WTC11 (cell line): ENCODE measurements at places on chromosomes 12 and 14. TPM values are rescaled to one million over a fixed set of nuclear protein-coding genes. Genes with fewer than 3 reads are reported as not detected.

KRT83 gene
- not detected in 3 replicates for total RNA-seq

DNA sequence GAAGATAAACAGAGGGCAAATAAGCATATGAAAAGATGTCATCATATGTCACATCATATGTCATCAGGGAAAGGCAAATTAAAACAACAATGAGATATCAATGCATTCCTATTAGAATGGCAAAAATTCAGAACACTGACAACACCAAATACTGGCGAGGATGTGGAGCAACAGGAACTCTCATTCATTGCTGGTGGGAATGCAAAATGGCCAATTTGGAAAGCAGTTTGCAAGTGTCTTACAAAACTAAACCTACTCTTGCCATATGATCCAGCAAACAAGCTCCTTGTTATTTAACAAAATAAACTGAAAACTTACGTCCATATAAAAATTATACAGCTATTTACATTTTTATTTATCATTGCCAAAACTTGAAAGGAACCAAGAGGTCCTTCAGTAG is 32.7 kb downstream of the CPM start:
- no peaks in the 10 kb centered on the region for H3K27me3 ChIP-seq
- H3K4me3 ChIP-seq = no peak overlapping the region
- peaks cover 4% of the 10 kb centered on the region for H3K4me1 ChIP-seq
- no peak overlapping the region for H3K27ac ChIP-seq
- no peaks in the 10 kb centered on the region for H3K36me3 ChIP-seq
- no peak for DNase-seq

DNA sequence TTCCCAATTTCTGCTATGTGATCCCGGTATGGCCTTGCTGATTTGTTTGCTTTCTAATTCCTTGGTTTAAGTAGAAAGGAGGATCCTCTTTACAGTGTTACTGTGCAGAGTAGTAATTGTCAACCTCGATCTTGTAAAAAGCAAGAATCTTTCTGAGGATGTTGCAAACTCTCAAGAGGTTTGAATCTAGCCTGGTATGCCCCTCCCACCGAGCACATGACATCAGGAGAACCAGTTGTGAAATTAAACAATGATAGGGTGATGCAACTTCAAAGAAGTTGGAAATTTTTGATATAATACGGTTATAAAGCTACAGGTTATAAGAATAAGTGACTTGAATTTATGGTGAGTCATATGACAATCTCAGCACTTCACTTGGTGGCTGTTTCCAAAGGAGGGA is 35.0 kb upstream of the FUT8 start:
- DNase-seq = no peak
- no peak overlapping the region for H3K27ac ChIP-seq
- no peaks in the 10 kb centered on the region for H3K27me3 ChIP-seq
- H3K36me3 ChIP-seq = no peaks in the 10 kb centered on the region
- H3K4me3 ChIP-seq = no peak overlapping the region
- peaks cover 11% of the 10 kb centered on the region for H3K4me1 ChIP-seq

DNA sequence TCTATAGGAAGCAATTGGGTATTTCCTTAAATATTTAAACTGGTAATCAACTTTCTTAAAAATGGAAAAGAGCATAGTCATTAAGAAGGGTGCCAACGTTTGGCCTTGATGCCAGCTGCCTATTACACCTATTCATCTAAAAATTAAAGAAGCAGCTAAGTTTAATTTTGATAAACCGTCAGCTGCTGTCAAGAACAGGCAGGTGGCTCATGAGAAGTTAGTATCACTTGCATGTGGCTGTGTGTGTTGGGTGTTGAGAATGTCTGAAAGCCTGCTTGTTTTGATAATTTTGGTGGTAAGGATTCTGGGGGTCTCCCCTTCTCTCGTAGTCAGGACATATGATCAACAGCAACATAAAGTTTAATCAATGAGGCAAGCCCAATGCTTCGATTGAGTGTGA is 6.5 kb downstream of the GLRX5 start:
- peaks cover 17% of the 10 kb centered on the region for H3K4me1 ChIP-seq
- peaks cover 6% of the 10 kb centered on the region; the same call in 1 of the 2 replicates for H3K36me3 ChIP-seq
- no peak overlapping the region for H3K4me3 ChIP-seq
- DNase-seq = no peak

DNA sequence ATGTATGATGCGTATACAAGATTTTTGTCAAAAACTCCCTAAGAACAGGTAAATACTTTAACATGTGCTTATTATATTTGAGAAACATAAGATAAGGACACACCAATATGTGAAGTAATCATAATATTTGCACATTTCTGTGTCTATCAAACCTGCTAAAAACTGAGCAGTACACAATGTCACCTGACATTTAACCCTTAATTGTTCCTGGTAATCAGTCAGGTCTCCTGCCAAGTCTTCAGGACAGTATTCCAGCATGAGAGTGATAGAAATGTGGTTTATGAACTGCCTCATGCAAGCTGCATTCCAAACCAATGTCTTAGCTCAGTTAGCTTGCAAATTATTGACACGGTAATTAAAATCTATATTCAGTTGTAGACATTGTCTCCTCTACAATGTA is 4.2 kb downstream of the SOX5 start:
- H3K27me3 ChIP-seq = no peaks in the 10 kb centered on the region
- H3K36me3 ChIP-seq = no peaks in the 10 kb centered on the region
- no peak overlapping the region for H3K4me3 ChIP-seq
- no peak overlapping the region for H3K27ac ChIP-seq
- H3K4me1 ChIP-seq = peaks cover 4% of the 10 kb centered on the region

SELPLG gene
- 0.18 to 0.46 TPM (median 0.21 TPM) in 3 replicates for total RNA-seq

- no peaks in the 10 kb centered on the region; the same call in 1 of the 2 replicates for H3K36me3 ChIP-seq
- H3K27me3 ChIP-seq = no peaks in the 10 kb centered on the region; the same call in 1 of the 2 replicates
- no peak overlapping the region for H3K27ac ChIP-seq
- H3K4me1 ChIP-seq = no peaks in the 10 kb centered on the region
Observed at GRCh38 chr14:95432144-95433093, 84.0 kb downstream of the SYNE3 start.

DNA sequence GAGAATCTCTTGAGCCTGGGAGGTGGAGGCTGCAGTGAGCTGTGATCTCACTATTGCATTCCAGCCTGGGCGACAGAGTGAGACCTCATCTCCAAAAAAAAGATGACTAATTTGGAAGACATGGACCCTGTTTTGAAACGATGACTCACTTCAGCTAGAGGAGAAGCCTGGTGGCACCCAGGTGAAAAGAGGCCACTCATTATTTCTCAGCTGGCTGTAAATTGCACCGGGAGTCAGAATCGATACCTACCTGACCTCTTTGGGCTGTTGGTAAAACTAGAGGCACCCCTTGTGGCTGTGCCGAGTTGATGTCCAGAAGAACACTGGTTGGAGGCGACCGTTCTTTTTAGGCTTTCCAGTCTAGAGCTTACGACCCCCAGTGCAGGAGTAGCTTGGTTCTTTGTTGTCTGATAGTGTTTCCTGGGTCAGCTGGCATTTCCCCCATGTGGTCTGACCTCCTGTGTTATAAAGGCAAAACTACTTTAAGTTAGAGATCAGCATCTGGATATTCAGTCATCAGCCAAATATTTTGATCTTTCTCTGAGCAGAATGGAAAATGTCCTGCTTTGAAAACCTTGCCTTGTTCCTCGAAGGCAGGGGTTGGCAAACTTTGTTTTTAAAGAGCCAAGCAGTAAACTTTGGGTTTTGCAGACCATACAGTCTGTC is 93.2 kb downstream of the CHST11 start:
- peaks cover 14% of the 10 kb centered on the region for H3K36me3 ChIP-seq
- H3K4me3 ChIP-seq = no peak overlapping the region
- peaks cover 14% of the 10 kb centered on the region for H3K4me1 ChIP-seq
- no peak for DNase-seq
- no peaks in the 10 kb centered on the region for H3K27me3 ChIP-seq

- peak; percentile 77 for DNase-seq
- H3K27ac ChIP-seq = no peak overlapping the region
- no peaks in the 10 kb centered on the region for H3K36me3 ChIP-seq
- H3K27me3 ChIP-seq = peaks cover 5% of the 10 kb centered on the region
- H3K4me3 ChIP-seq = no peak overlapping the region
Observed at GRCh38 chr14:103078420-103078749, 5.6 kb upstream of the LBHD2 start.

DNA sequence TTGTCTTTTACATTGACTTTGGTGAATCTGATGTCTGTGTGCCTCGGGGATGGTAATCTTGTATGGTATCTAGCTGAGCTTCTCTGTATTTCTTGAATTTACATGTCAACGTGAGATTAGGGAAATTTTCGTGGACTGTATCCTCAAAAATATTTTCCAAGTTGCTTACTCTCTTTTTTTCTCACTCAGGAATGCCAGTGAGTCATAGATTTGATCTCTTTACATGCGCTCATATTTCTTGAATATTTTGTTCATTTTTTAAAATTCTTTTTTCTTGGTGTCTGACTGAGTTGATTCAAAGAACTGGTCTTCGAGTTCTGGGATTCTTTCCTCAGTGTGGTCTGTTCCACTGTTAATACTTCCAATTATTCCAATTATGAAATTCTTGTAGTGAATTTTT is 207.7 kb downstream of the RAD51B start:
- peaks cover 36% of the 10 kb centered on the region for H3K36me3 ChIP-seq
- no peak overlapping the region for H3K4me3 ChIP-seq
- no peak overlapping the region for H3K27ac ChIP-seq
- peaks cover 7% of the 10 kb centered on the region; the same call in 1 of the 2 replicates for H3K4me1 ChIP-seq

DNA sequence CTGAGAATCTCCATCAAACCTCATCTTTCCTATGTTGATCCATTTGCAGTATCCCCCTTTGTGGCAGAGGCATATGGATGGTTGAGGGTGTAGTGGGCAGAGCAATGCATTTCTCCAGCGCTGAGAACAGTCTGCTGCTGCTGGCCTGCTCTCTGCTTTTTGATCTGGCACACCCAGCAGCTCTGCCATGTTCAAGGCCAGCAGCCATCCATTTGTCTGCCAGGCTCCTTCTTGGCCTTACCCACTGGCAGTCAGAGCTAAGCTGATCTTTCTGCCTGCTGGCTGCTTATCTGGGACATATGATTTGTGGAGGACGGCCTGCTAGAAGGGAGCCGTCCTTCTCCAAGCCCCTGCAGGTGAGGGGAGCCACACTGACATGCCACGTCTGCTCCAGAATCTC is 17.0 kb downstream of the NPC2 start:
- DNase-seq = no peak
- peaks cover 25% of the 10 kb centered on the region for H3K36me3 ChIP-seq
- no peak overlapping the region for H3K4me3 ChIP-seq
- peaks cover 5% of the 10 kb centered on the region for H3K4me1 ChIP-seq

DNA sequence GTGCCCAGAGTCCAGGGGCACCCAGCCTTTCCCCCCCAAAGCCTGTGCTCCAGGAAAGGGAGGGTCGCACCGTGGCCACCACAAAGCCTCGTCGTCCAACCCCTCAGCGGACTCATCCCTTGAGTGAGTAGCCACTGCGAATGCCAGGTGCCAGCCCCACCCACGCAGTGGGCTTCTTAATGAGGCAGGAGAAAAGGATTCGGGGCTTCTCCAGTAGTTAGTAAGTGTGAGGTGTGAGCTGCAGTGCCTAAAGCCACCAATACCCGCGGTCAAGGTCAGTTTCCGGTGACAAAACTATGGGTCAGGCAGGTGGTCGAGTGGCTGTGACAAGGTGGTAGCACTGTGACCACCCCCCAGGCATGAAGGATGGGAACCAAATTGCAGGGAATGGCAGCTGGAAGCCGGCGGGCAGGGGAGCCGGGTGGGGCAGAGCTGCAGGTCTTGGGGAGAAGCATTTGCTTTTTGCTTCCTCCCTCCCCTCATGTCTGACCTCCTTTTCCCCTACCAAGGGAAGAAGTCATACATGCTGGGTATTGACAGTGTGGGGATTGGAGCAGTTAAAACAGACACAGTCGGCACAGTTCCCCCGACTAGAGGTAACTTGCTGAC is 8.0 kb downstream of the RAN start:
- DNase-seq = no peak
- H3K27me3 ChIP-seq = no peaks in the 10 kb centered on the region
- H3K4me3 ChIP-seq = no peak overlapping the region
- peak overlapping the region; percentile 50; the same call in 1 of the 2 replicates for H3K27ac ChIP-seq

IFNG-AS1 gene
- total RNA-seq = not detected in 3 replicates

STYK1 gene
- 1.6 to 1.9 TPM (median 1.6 TPM) in 3 replicates for total RNA-seq

PGF gene
- 5.0 to 6.7 TPM (median 6.5 TPM) in 3 replicates for total RNA-seq

GRCh38 chr12:8123124-8123912 is at the start of gene CLEC4A:
Gene CLEC4A, plus strand, starts transcription at chr12:8123617. Its CDS starts 262 bp downstream, at chr12:8123879.
- H3K4me1 ChIP-seq = peaks cover 14% of the 10 kb centered on the region
- DNase-seq = no peak
- H3K27me3 ChIP-seq = no peaks in the 10 kb centered on the region; the same call in 1 of the 2 replicates
- no peak within 1 kb of the TSS for H3K4me3 ChIP-seq
- H3K36me3 ChIP-seq = no peaks in the 10 kb centered on the region

DNA sequence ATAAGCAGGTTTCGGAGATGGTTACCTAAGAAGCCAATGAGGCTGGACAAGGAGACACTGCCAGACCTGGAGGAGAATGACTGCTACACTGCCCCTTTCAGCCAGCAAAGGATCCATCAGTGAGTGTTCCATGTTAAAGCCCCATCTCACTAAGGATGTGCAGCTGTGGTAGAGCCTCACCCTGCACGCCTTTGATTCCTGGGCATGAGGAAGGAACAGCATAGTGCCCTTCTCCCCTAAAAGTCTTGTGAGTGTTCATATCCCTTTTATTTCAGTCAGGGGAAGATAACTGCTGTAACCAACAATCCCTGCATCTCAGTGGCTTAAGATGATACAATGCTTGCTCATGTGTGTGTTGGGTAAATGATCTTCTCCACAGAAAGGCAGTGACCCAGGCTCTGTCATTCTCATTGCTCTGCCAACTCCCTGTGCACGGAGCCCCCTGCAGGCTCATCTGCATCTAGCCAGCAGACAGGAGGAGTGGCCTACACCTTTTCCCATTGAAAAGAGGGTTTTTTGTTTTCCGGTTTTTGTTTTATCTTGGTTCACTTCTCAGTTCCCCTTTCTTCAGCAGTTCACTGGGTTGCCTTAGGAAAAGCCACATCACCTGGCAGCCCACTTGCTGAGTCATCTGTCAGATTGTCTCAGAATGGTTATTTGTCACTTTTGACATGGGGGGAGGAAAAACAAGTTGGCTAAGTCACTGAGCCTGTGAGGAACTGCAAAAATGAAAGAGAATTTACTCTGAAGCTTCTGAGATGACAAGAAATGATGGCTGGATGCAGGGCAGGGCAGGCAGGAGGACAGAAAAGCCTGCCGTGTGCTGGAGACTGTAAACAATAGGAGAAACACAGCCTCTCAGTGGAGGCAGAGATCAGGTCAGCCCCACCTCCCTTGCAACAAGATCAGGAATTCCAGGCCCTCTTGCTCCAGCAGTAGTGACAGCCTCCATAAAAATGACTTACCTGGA is 193.3 kb downstream of the ANO4 start:
- H3K4me1 ChIP-seq = peaks cover 29% of the 10 kb centered on the region
- no peaks in the 10 kb centered on the region for H3K36me3 ChIP-seq
- no peaks in the 10 kb centered on the region for H3K27me3 ChIP-seq
- H3K27ac ChIP-seq = peak overlapping the region; percentile 99
- H3K4me3 ChIP-seq = peak overlapping the region; percentile 43

DNA sequence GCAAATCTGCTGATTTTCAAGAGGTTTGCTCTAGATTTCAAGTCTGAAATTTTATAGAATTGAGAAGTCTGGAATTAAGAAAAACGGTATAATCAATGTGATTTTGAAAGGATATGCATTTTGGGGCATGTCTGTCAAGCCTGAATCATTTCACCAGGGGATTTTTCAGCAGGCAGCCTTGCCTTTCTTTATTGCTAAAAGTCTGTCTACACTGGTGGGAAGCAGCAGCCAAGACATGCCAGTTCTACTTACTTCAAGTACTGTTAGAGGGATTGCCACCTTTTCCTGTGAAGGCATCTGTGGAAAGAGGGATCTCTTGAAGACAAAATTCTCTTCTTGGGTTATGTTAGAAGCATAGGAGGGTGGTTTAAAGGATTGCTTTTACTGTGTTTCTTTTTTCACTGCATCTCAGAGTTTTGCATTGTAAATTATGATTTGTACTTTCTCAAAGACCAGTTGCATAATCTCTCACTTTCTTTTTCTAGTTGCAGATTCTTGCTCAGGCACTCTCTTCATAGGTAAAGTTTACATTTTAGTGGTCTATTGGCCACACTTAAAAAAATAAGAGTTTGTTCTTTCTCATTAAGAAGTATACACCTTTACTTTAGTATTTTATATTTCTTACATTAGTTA is 837.0 kb downstream of the GALC start:
- DNase-seq = no peak
- H3K4me3 ChIP-seq = no peak overlapping the region

MAP1LC3B2 gene
- total RNA-seq = 2.2 to 3.0 TPM (median 2.5 TPM) in 3 replicates

APOF gene
- 0.11 TPM in 1 of 3 replicates, not detected in the others for total RNA-seq
